ENCODE measurements at places on chromosomes 12 and 14. TPM values are rescaled to one million over a fixed set of nuclear protein-coding genes. Genes with fewer than 3 reads are reported as not detected.

DNA sequence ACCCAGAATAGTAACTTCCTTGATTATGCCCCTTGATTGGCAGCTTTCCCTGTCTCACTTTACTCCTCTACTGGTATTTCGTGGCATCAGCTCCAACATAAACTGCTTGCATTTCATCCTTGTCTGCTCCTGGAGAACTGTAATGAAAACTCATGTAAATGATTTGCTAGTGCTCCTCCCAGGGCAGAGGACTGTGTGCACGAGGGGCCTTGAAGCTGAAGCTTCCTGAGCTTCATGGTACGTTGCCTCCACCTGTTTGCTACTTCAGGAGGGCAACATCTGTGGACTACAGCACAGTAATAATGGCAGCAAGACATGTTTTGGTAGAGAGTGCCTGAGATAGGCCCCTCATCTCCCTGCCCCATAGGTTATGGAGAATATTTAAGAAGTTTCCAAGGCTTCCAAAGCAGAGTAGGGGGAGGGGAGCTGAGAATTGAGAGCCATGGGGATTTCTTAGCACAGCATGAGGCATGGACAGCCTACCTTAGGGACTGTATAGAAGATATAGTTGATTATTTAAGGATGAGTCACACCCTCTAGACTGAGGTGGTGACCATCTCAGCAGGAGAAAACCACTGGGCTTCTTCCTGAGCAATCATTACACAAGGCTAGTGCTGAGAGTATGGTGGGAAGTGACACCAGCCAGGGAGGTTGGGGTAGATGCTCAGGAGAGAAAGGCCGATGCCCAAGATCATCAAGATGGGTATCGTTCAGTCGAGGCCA, 29.5 kb downstream of the CCDC198 start:
- H3K36me3 ChIP-seq = no peaks in the 10 kb centered on the region
- H3K27ac ChIP-seq = no peak overlapping the region

- DNase-seq = no peak
- H3K4me3 ChIP-seq = no peak overlapping the region
- no peaks in the 10 kb centered on the region for H3K4me1 ChIP-seq
Observed at GRCh38 chr14:45610318-45610717, 357.3 kb upstream of the MIS18BP1 start.

DNA sequence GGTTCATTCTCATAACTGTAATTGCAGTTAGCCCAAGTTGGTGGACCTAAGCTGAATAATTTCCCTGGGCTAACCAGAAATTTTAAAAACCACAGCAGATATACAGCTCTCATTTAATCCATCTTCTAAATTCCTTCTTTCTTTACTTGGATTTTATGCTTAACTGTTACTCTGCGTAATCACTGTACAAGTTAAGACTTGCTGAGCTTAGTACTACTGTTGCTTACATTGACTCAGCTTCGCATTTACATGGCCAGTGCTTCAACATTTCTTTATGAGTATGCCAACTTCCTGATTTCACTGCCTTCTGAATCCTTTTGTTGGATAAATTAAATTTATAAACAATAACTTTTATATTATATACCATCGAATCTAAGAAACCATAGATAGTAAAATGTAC, 147.4 kb downstream of the SLC38A4 start:
- H3K27ac ChIP-seq = no peak overlapping the region
- no peak overlapping the region for H3K4me3 ChIP-seq
- H3K36me3 ChIP-seq = no peaks in the 10 kb centered on the region
- DNase-seq = no peak

GRCh38 chr12:1592444-1593173, 1.8 kb downstream of the FBXL14 start:
- H3K4me3 ChIP-seq = peak overlapping the region; percentile 94
- peaks cover 35% of the 10 kb centered on the region for H3K4me1 ChIP-seq
- H3K27ac ChIP-seq = peak overlapping the region; percentile 90
- peak; percentile 71 for DNase-seq
- H3K27me3 ChIP-seq = peaks cover 23% of the 10 kb centered on the region

GRCh38 chr12:40827683-40828592, 135.7 kb downstream of the CNTN1 start:
- no peaks in the 10 kb centered on the region for H3K36me3 ChIP-seq
- DNase-seq = no peak
- peaks cover 10% of the 10 kb centered on the region for H3K4me1 ChIP-seq
- H3K27me3 ChIP-seq = no peaks in the 10 kb centered on the region
- H3K4me3 ChIP-seq = peak overlapping the region; percentile 81

GRCh38 chr12:87775784-87776183, 253.4 kb downstream of the C12orf50 start:
- no peaks in the 10 kb centered on the region for H3K36me3 ChIP-seq
- H3K27me3 ChIP-seq = no peaks in the 10 kb centered on the region
- H3K27ac ChIP-seq = no peak overlapping the region
- H3K4me1 ChIP-seq = peaks cover 3% of the 10 kb centered on the region
- no peak for DNase-seq

- no peak overlapping the region for H3K4me3 ChIP-seq
- no peak for DNase-seq
- H3K27me3 ChIP-seq = peaks cover 3% of the 10 kb centered on the region
Observed at GRCh38 chr12:113231235-113232088, 10.2 kb downstream of the TPCN1 start.

- no peaks in the 10 kb centered on the region for H3K4me1 ChIP-seq
- H3K27me3 ChIP-seq = no peaks in the 10 kb centered on the region
- no peak for DNase-seq
- no peak overlapping the region for H3K4me3 ChIP-seq
- no peak overlapping the region for H3K27ac ChIP-seq
- peaks cover 10% of the 10 kb centered on the region for H3K36me3 ChIP-seq
Observed at GRCh38 chr14:74697543-74697942, 15.3 kb downstream of the AREL1 start.

Gene DEGS2
- 0.34 TPM for total RNA-seq

Gene PPFIA2
- total RNA-seq = 31.1 TPM

Gene TPPP2
- total RNA-seq = not detected

Gene C12orf50
- 0.25 TPM for total RNA-seq

Gene GPRC5D
- not detected for total RNA-seq

Gene SRRM4
- 183 TPM for total RNA-seq
